ENCODE measurements at places on chromosomes 1 and 21.
A peak's percentile ranks its signal among the peaks of the same experiment; 100 is the strongest.

GRCh38 chr1:248834343-248834940 lies 3.6 kb upstream of the ZNF672 start:
- no peak for DNase-seq

DNA sequence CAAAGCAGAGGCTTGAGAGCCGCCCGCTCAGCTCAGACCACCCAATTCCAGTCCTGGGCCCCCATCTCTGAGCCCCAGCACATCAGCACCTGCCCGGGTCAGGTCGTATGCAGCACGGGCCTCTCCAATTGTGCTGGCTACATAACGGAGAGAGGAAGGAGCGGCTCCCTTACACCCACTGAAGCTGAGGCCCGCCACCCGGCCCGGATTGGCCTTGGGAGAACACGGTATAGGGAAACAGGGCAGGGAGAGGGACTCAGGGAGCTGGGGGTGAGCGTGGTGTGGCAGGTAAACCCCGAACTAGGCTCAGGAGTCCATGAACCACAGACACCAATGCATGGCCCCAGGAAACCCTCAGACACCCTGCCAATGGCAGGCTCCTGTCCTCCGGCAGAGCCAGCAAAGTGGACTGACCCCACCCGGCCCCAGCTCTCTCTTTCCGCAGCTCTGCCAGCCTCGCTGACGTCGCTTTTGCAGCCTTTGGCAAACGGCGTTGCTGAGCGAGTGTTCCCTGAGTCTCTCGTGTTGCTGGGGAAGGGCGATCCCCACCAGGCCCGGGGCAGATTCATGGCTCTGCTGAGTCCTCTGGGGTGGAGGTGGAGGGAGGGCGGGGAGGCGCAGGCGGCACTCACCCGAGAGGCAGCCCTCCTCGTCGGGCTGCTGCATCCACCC lies 16.5 kb downstream of the MEGF6 start:
- DNase-seq: no peak

- DNase-seq: no peak
Observed at GRCh38 chr1:216535059-216535458, 111.8 kb upstream of the USH2A start.

DNA sequence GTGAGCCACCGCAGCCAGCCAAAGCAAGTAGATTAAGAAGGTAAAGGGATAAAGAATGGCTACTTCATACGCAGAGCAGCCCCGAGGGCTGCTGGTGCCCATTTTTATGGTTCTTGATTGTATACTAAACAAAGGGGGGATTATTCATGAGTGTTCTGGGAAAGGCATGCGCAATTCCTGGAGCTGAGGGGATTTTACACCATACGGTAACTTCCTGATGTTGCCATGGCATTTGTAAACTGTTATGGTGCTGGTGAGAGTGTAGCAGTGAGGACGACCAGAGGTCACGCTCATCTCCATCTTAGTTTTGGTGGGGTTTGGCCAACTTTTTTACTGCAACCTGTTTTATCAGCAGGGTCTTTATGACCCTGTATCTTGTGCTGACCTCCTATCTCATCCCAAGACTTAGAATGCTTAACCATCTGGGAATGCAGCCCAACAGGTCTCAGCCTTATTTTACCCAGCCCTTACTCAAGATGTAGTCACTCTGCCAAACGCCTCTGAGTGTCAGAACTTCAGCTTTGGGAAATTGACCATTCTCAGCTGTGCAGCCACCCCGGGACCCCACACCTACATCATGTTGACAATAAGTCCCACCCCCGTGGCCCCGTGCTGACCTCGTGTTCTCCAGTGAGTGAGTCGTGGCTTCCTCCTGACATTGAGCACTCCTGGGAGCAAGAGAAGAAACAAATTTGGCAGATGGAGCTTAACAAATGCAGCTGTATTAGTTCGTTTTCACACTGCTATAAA lies 149.4 kb upstream of the COL6A1 start:
- DNase-seq: no peak

GRCh38 chr21:37319551-37319950 lies 47.0 kb upstream of the DYRK1A start:
- DNase-seq: no peak

GRCh38 chr1:25543425-25544242 lies at the start of gene LDLRAP1:
LDLRAP1 (plus strand) TSS chr1:25543606; CDS start chr1:25543699, 93 bp downstream.
- peak; percentile 82 for DNase-seq

GRCh38 chr1:241677201-241677600 lies 25.1 kb downstream of the WDR64 start:
- no peak for DNase-seq

DNA sequence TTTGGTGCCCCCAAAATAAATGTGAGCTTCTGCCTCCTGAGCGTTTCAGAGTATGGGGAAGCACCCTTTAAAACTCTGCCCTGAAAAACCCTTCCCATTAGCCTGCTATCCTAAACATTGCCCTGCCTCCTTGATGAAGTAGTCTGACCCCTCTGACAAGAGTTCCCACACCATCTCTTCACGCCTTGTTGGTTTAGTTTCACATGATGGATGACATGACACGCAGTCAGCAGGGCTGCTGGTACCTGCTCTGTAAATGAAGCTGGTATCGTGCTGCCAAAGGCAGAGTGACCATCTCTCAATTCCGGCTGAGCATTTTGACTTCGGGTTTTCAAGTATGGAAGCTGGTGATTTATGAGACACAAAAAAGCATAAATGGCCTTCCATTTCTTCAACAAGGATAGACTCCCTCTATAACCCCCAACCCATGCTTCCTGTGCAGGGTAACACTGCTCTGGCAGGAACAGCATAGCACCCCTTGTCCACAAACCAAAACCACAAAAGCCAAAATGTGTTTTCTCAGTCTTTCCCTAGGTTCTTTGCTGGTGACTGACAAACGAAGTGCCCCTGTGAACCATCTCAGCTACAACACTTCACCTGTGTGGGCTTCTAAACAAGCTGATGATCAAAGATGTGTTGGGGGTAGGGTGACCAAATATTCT lies 444.6 kb downstream of the NUF2 start:
- DNase-seq: no peak

DNA sequence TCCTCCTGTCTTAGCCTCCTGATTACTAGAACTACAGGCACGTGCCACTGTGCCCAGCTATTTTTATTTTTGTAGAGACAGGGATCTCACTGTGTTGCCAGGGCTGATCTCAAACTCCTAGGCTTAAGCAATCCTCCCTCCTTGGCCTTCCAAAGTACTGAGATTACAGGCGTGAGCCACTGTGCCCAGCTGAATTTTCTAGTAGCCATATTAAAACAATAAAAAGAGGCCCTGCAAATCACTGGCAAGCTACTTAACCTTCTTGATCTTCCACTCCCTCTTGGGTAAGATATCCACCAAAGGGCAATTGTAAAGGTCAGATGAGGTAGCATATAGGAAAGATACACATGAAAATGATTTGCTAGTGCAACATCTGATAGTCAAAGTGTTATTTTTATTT lies 65.6 kb upstream of the SRSF10 start:
- DNase-seq: no peak

GRCh38 chr1:228837817-228838716 lies 102.8 kb downstream of the RHOU start:
- no peak for DNase-seq

GRCh38 chr1:118097622-118098348 lies 87.2 kb downstream of the SPAG17 start:
- no peak for DNase-seq

GRCh38 chr1:230542054-230542453 lies 100.2 kb upstream of the COG2 start:
- DNase-seq: no peak

- DNase-seq: no peak
Observed at GRCh38 chr1:60622486-60622885, 459.9 kb upstream of the NFIA start.

DNA sequence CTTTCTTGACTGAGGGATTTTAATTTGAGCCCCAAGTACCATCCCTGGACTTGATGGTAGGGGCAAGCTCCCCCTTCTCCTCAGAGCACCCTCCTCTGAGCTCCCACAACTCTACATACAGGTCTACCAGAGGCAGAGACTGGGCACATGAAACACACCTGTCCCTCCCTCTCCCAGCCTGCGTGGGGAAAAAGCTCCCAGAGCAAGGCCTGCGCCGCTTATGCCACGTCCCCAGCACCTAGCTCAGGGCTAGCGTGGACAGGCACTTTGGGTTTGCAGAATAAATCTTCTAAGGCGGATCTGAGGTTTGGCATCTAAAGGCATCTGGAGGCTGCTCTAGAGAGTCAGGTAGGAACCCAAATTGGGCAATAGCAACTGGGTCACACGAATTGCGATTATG lies 7.5 kb upstream of the KNCN start:
- DNase-seq: no peak

DNA sequence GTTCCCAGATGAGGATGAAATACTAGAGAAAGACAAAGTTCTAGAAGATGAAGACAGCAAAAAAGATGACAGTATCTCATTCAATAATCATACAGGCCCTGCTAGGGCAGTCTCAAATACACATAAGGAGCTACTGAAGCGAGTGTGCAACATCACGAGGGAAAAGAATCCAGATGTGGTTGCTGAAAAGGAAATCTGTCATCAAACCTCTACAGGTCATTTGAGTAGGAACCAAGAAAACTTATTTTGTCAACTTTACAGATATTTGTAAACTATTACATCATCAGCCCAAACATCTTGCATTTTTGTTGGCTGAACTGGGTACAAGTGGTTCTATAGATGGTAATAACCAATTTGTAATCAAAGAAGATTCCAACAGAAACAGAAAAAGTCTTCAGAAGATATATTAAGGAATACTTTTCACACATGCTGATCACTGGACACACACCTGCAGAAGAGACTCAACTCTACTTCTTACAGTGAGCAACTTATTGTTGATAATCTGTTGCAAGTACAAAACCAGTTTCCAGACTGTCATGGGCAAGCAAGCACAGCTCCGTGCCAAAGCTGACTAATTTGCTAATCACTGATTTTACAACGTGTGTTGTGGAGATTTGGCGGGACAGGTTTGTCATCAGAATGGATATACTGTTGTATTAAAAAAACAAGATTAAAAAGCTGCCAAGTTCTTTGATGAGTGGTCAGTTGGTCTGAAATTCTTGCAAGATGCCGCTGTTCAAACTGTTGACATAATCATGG lies 42.1 kb downstream of the TRIM33 start:
- no peak for DNase-seq

DNA sequence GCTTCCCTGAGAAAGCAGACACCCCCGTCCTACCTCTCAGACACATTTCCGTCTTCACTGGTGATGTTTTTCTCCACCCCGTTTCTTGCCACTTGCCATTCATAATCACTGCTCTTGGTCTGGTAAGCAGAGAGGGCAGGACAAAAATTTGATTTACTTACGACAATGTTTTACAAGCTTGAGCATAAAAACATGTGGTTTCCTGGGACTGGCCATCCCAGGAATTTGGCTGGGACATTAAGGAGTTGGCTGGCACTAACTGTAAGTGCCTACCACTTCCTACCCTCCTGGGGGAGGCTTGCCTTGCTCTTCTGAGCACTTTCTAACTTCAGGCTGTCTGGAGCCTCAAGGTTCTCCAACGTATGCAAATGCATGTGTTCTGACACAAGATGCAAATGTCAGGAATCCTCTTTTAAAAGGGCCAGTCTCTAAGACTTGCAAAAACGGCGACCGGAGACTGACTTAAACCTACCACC lies 24.2 kb downstream of the ZBTB18 start:
- DNase-seq: no peak

DNA sequence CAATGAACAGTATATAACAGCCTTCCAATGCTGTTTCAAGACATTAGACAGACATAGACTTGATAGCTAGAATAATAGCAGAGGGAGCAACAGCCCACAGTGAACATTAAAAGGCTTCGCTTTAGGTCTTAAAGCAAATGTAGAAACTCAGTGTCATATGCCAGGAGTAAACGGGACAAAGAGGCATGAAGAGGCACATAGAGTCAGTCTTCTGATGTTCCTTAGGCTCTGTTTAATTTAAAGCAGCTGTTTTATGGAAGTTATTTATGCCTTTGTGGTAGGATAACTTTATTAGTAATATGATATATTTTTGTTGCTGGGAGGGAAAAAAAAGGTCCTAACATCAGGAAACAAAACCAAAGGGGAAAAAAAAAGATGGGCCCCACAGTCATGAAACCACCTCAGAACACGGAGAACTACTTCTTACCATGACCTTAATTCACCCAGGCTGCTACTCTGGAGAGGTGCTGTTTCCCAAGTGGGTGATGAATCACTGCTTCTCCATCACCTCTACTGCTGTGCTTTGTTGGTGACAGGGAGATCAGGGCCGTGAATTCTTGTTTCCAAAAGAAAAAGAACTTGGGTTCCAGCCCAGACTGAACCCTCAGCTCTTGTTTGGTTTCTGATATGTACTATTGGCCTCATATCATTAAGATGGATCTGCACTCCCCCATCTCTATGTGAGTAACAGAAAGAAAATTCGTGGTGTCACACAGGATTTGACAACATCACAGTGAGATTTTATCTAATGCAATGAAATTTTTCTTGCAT lies 616.9 kb downstream of the KIF26B start:
- peak; percentile 8 for DNase-seq

GRCh38 chr1:75985827-75986226 lies 53.6 kb upstream of the ASB17 start:
- no peak for DNase-seq

DNA sequence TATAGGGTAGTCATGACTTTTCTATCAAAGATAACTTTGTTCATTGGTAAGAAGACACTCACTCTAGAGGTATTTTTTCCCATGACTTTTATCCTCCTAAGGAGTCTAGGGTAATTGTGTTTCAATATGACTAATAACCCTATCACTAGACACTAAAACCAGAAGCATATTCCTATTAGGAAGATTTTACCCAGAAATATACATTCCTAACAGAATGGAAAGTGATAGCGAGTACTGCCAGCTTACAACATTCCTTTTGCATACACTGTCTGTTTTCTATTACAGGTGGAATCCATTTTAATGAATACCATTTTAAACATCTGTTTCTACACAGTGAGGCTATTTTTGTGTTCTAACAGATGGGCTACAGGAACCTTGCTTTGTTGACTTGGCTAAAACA lies 31.4 kb upstream of the C1orf185 start:
- DNase-seq: no peak

GRCh38 chr1:154306151-154306550 lies 14.7 kb upstream of the AQP10 start:
- no peak for DNase-seq

- DNase-seq: no peak
Observed at GRCh38 chr1:21451981-21452411, 12.1 kb downstream of the NBPF3 start.

GRCh38 chr1:107993920-107994319 lies 28.9 kb upstream of the VAV3 start:
- DNase-seq: peak; percentile 17

DNA sequence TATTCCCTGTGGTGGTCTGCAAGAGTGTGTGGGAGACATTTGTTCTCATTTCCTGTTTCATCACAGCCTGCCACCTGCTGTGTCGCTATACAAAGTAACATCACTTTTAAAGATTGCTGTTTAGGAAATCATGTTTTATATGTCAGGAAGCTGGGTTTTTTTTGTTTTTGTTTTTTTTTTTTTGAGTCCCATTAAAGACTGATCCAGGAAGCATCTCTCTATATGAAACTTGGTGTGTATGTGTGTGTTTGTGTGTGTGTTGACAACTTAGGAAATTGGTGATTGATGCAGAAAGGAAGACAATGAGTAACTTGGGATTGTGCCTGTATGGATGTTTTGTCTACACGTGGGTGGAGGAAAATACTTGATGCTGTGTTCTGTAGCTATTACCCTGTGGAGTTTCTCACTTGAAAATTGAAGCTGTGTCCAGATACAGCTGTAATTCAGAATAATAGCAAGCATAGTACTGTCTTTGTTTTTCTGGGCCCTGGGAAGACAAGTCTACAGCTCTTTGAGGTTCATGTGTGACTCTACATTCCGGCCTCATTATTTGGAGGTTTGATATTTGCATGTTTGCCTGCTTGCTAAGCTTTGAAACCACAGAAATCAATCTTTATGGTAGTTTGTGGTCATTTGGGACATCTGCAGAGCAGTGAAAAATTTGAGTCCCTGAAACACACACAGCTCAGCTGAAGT lies 47.9 kb downstream of the LAMC1 start:
- DNase-seq: peak; percentile 28

Measured in pons (tissue), 1 donor.